Hematopoietic multipotent progenitor cell (in vitro differentiated cells): ENCODE measurements at places on chromosomes 4 and X. TPM values are rescaled to one million over a fixed set of nuclear protein-coding genes. Genes with fewer than 3 reads are reported as not detected.

The PRPS2 gene
- total RNA-seq: 60.6 TPM

The UGT8 gene
- total RNA-seq: 0.27 TPM

- peak; percentile 72 for DNase-seq
Observed at GRCh38 chr4:110165382-110166286, 32.8 kb downstream of the ELOVL6 start.

DNA sequence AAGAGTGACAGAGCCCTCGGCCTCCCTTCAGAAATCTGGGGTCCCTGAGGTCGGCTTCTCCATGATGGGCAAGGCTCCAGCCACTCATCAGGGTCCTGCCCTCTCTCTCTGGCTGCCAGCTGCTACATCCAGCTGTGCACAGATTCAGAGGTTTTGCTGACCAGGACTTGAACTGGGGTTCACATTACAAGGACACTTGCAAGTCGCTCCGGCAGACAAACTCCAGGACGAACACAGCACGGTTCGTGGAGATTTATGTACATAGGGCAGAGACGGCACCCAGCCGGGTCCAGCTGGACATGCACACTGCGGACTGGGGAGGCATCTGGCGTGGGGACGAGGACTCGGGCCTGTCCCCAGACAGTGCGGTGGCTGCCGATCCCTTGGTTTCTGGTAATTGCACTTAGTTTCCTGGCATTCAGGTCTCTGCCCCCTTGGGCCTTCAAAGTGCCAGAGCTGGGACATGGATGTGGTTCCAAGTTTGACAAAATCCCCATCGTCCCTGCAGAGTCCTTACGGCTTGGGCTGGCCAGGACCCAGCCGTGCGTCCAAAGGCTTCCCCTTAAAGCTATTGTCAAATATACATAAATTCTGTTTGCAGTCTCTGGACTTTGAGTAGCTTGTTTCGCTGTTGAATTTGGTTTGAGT lies 6.2 kb upstream of the C4orf50 start:
- no peak for DNase-seq

DNA sequence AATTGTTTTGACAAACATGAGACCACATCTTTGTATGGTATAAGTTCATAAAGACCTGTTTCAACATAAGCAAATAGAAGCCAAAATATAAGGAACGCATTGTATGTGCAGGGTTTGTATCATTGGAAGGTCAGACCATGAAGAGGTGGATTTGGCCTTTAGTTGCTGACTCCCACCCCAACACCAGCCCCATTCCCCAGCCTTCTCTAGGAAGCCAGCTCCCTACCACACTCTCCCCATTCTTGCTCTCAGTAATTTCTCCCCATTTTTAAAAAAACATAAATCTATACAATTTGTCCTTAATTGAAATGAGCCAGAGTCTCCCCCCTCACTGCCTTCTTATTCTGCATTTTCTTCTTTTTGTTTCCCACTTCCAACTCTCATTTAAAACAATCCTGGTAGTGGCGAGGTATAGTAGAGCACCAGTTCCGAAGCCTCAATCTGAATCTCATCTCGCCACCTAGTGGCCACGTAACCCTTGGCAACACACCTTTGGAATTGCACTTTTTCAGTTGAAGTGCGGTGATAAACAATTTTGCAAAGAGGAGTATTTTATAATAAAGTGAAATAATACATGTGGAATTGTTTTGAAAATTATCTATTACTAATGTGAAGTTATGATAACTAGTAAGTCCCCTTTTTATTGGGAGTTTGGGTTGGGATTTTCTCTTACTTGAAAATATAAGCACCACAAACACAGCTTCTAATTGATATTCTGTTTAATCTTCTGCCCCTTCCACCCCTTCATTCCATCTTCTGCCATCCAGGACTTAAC lies 126.6 kb downstream of the ASB9 start:
- DNase-seq: peak; percentile 23

DNA sequence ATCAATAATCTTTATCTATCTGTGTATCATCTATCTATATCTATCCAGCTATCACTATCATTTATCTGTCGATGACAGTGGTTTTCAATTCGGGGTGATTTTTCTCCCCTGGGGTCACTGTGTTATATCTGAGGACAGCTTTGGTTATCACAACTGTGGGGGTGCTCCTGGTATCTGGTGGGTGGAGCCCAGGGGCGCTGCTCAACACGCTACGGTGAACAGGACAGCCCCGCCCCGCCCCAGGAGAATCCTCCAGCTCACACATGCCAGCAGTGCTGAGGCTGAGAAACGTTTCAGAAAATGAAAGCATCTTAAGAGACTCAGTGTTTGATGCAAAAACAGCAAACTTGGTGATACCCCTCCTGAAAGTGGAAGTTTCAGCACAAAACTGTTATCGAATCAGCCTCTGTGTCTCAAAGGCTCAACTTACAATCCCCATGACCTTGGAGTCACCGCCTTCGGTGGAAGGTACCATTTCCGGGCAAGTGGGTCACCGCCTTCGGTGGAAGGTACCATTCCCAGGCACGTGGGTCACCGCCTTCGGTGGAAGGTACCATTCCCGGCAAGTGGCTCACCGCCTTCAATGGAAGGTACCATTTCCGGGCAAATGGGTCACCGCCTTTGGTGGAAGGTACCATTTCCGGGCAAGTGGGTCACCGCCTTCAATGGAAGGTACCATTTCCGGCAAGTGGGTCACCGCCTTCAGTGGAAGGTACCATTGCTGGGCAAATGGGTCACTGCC lies 315.3 kb downstream of the DHRSX start:
- no peak for DNase-seq
